Brain microvascular endothelial cell (primary cell): ENCODE measurements at places on chromosomes 4 and X.
A peak's percentile ranks its signal among the peaks of the same experiment; 100 is the strongest.

DNA sequence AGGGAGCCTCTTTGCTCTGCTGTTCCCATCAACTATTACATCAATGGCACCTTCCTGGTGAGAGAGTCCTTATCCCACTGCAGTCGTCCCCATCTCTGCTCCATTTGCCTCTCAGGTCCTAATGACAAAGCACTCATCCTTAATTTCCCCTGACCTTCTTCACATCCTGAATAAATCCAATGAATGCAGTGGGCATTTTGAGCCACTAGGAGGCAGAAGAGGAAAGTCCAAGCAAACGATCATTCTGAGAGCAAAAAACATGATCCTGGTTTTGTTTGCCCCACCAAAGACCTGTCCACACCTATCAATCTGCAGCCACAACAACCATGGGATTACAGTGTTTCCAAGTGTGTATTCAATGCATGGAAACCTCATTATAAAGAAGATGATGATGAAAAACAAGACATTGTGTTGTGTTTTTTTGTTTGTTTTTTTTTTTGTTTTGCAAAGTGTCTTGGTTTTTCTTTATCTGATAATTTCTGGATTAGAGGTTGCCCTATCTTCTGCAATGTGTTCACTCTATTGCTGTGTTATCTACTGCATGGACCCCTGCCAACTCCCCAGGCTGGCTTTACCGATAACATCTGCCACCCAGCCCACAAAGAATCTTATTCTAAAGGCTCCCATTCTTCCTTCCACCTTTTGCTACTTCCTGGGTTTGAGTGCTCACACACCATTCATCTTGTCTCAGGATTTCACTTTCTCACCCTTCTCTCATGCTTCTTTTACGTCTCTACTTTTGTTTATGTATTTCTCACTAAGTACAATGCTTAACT, 207.2 kb downstream of the NLGN4X start:
- peak; percentile 25 for DNase-seq

- no peak for DNase-seq
Observed at GRCh38 chr4:104451573-104451972, 43.1 kb downstream of the CXXC4 start.

- no peak for DNase-seq
Observed at GRCh38 chr4:5379895-5380294, 328.5 kb downstream of the EVC2 start.

- DNase-seq = no peak
Observed at GRCh38 chr4:118823471-118823870, 12.5 kb downstream of the SEC24D start.

- no peak for DNase-seq
Observed at GRCh38 chr4:139791681-139792080, 126.1 kb downstream of the MGST2 start.

GRCh38 chr4:138697851-138698250, 317.7 kb upstream of the NOCT start:
- DNase-seq = no peak

DNA sequence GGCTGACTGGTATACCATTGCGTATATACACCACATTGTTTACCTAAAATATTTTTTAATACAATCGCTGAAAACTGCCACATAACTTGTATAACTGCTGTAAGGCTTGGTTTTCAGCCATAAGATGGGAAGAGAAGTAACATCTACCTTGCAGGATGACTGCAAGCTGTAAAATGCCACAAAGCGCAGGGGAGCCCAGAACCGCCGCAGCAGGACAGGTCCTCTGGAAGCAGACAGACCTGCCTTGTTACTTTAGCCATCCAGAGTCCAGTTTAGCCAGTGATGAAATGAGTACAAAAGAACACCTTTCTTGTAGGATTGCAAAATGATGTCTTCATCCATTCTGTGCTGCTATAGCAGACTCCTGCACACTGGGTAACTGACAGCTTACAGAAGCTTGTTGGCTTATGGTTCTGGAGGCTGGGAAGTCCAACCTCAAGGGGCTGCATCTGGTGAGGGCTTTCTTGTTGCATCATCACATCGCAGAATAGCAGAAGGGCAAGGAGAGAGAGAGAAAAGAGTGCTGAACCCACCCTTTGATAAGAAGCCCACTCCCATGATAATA, 4.1 kb upstream of the CTBP1 start:
- no peak for DNase-seq

- no peak for DNase-seq
Observed at GRCh38 chrX:43682726-43683125, 26.6 kb downstream of the MAOA start.

DNA sequence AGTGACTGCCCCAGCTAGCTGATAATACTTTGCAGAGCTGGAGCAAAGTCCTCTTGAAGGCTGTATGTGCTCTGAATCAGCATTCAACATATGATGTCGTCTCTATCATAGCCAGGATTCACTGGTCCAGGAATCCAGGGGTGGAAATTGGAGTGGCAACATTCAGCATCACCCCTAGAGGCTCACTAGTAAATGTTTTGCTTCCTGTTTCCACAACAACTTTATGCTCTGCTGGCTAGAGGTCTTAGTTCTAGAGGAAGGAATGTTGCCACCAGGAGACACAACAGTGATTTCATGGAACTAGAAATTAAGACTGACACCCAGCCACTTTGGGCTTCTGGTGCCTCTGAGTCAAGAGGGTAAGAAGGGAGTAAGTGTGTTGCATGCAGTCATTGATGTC, 11.3 kb downstream of the MAGEA1 start:
- no peak for DNase-seq

DNA sequence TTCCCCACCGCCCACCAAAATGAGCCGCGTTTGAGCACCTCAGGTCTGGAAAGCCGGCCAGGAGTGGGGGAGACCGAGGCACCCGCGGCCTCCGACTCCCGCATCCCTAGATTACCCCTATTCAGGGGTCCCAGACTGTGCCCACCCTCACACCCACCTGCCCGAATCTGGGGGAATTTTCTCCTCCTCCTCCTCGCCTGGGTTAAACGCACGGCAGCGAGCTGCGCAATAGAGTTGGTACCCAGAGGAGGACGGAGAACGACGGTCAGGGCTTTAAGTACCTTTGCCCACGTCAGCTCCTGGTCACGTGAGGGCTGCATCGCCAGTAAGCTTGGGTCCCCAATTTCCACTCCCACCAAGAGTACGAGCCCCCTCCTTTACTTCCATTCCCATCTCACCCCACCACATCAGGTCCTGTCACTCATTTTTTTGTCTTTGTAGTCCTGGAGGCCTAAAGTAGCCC, at the start of gene ARMCX2:
ARMCX2 (minus strand) TSS at position 250 of the 463 bp plus-strand sequence. CDS start 2,262 bp downstream, outside the sequence.
- peak; percentile 49 for DNase-seq

GRCh38 chr4:158428242-158428641, 93.4 kb upstream of the RXFP1 start:
- no peak for DNase-seq

DNA sequence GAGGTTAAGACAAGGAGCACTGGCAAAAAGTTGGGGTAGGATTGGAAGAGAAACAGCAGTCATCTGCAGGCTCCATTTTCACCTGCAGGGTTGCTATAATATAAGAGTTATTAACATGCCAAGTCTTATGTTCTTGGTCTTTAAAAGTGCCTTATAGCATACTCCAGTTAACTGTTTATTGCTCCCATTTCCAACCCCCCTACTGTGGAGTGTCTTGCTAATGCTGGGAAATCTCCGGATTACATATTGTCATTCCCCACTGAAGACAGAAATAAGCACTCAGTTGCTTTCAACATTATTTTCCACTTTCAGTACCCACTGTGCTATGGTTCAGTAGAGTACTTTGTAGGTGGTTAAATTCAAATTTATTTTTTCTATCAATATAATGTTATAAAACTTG, 1014.3 kb downstream of the RPA4 start:
- no peak for DNase-seq

GRCh38 chr4:31291238-31291637, 571.1 kb downstream of the PCDH7 start:
- no peak for DNase-seq

DNA sequence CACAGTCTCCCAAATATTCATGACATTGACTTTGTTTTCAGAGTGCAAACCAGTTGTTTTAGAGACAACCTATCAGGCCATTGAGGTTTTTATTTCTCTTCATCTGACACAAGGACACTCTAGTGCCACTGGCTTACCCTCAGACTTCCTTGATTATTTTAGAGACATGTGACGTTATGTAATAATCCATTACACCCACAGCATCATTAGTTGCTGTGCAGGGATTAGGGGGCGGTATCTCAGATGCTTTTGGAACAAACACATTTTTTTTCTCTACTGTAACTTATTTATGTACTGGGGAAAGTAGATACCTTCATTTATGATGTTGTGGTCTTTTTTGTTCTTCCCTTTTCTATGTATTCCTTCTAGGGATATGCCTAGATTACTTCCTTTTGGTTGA, 2293.1 kb downstream of the PCDH7 start:
- no peak for DNase-seq

DNA sequence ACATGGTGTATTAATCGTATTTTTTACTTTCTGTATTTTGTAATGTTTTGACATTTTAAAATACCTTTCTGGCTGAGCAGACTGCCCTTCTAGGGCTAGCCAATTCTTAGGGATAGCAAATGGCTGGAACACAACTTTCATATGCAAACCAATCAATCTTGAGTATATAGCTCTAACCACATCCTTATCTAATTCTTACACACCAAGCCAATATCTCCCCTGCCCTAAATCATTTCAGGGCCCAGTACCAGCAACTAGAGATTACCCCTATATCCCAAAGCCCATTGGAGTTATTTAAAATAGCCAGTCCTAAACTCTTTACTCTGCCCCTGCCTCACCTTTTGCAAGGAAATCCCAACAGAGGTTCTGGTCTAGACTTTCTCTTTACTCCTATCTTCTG, 58.3 kb downstream of the INTS12 start:
- DNase-seq = no peak

- DNase-seq = peak; percentile 35
Observed at GRCh38 chr4:2364654-2365053, 53.8 kb downstream of the ZFYVE28 start.

DNA sequence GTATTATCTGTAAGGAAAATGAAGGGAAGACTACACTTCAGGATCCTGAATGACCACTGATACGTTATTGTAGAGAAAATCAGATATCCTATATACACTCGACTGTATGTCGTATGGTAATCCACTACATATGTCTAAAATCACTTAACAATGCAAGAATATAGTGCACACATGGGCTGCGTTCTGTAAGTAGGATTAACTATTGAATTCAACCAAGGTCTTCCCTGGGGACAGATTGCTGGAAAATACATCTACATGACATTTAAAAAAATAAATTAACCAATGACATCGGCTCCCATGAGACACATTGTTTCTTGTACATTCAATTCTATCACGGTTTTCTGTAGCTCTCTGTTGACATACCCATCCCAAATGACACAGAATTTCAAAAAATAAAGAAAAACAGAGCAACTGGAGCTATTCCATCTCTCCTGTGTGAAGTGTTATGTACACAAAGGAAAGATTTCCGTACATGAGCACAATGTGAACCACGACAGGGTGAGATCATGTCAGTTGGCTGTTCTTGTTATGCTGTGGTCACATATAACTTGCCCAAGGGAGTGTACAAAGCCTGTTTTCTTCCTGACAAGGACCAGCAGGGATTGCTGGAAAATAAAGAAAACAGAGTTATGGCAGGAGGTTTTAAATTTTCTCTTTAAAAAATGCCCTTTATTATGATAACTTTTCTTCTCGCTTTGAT, 6.1 kb downstream of the ENOX2 start:
- DNase-seq = no peak

- no peak for DNase-seq
Observed at GRCh38 chrX:118062048-118062789, 54.4 kb downstream of the KLHL13 start.

DNA sequence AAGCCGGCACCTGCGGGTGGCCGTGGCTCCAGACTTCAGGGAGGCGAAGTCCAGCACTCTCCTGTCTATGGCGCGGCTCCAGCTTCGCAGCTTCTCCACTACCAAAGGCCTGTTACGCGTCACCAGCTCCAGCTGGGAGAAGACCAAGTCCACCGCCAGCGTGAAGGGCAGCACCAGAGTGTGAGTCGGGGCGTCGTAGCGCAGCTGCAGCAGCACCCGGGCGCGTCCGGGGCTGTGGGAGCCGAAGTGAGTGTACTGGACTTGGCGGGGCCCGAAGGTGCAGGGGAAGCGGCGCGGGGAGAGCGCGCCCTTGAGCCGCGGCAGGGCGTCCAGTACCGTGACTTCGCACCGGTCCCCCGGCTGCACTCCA, 444 bp downstream of the FREM3 start:
- no peak for DNase-seq

GRCh38 chr4:74032064-74032463, 6.4 kb downstream of the CXCL3 start:
- no peak for DNase-seq

- DNase-seq = peak; percentile 27
Observed at GRCh38 chrX:129600981-129601424, 53.8 kb downstream of the APLN start.

DNA sequence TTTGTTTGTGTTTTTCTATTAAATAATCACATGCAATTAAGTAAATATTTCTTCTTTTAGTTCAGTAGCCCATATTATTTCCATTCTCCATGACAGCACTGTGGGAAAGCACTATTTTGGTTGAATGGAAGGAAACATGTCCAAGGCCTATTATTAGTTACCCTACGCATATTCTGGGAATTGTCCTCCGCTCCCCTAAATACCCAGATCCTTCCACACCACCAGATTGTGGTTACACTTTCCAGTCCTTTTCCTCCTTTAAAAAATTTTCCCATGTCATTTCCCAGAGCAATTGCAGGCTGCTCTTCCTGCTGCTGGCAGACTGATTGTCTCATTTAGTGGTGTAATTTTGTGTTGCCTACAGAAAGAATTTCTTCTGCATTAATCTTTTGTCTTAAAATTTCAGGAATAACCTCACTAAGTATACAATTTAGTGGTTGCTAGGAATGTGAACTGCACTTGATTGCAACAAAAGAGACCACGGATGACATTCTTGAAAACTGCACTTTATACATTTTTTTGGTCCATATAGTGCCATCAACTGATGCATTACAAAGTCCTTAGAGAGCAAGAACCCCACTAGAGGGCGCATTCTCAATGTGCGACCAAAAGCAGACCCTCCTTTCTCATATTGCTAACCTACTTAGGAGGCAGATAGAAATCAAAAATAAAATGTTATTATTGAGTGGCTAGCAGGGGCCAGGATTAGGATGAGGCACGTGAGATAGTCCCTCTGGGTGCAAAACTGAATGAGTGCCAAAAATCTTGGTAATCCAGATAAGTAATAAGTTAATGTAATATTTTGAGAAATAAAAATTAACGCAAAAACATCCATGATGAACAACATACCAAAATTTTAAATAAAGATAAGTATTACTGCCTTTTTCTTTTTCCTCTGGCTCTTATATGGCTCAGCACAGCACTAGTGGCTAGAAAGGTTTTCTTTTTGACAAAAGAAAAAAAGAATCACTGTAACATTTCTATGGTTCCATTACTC, 98.8 kb upstream of the IQCM start:
- DNase-seq = peak; percentile 77

GRCh38 chrX:124348885-124349453, 2.6 kb downstream of the SH2D1A start:
- DNase-seq = no peak
